SK-N-SH (cell line): ENCODE measurements at places on chromosomes 16 and 17. TPM values are rescaled to one million over a fixed set of nuclear protein-coding genes. Genes with fewer than 3 reads are reported as not detected.

The SCPEP1 gene
- polyA plus RNA-seq, result 99.6 and 124 TPM in 2 replicates

The SEPTIN12 gene
- polyA plus RNA-seq, result 0.07 TPM in 1 of 2 replicates, not detected in the other

The HBQ1 gene
- polyA plus RNA-seq, result 2.7 and 5.2 TPM in 2 replicates

The CD300A gene
- not detected in 2 replicates for polyA plus RNA-seq

The IL32 gene
- 26.4 and 34.7 TPM in 2 replicates for polyA plus RNA-seq

The TBC1D3L gene
- polyA plus RNA-seq, result 15.8 and 19.9 TPM in 2 replicates

The ZFP3 gene
- polyA plus RNA-seq, result 1.5 and 2.3 TPM in 2 replicates

The TMEM100 gene
- polyA plus RNA-seq, result 1.5 and 1.7 TPM in 2 replicates

The CPPED1 gene
- polyA plus RNA-seq, result 11.9 and 13.9 TPM in 2 replicates

The RAB37 gene
- polyA plus RNA-seq, result 0.13 and 0.25 TPM in 2 replicates

The ACSM2B gene
- not detected in 2 replicates for polyA plus RNA-seq

The PVALEF gene
- not detected in 2 replicates for polyA plus RNA-seq

The DNAAF8 gene
- polyA plus RNA-seq, result 2.4 and 3.1 TPM in 2 replicates

The KCNJ2 gene
- 0.18 and 0.21 TPM in 2 replicates for polyA plus RNA-seq

The HSD17B2 gene
- not detected in 2 replicates for polyA plus RNA-seq

The HS3ST4 gene
- not detected in 2 replicates for polyA plus RNA-seq

The CHST5 gene
- polyA plus RNA-seq, result 0.18 and 0.49 TPM in 2 replicates

The RNF166 gene
- 17.0 and 17.2 TPM in 2 replicates for polyA plus RNA-seq

The MT1A gene
- 3.5 and 5.4 TPM in 2 replicates for polyA plus RNA-seq

The SOST gene
- polyA plus RNA-seq, result not detected in 2 replicates

The CASKIN2 gene
- 5.2 and 6.5 TPM in 2 replicates for polyA plus RNA-seq

The OR2C1 gene
- polyA plus RNA-seq, result not detected in 2 replicates

The PRR15L gene
- not detected in 2 replicates for polyA plus RNA-seq

The ZMYND15 gene
- 0.06 and 0.08 TPM in 2 replicates for polyA plus RNA-seq
